Caco-2 (cell line): ENCODE measurements at places on chromosomes 7 and 10. TPM values are rescaled to one million over a fixed set of nuclear protein-coding genes. Genes with fewer than 3 reads are reported as not detected.

RSU1 gene
- 62.0 and 66.6 TPM in 2 replicates for total RNA-seq

DNA sequence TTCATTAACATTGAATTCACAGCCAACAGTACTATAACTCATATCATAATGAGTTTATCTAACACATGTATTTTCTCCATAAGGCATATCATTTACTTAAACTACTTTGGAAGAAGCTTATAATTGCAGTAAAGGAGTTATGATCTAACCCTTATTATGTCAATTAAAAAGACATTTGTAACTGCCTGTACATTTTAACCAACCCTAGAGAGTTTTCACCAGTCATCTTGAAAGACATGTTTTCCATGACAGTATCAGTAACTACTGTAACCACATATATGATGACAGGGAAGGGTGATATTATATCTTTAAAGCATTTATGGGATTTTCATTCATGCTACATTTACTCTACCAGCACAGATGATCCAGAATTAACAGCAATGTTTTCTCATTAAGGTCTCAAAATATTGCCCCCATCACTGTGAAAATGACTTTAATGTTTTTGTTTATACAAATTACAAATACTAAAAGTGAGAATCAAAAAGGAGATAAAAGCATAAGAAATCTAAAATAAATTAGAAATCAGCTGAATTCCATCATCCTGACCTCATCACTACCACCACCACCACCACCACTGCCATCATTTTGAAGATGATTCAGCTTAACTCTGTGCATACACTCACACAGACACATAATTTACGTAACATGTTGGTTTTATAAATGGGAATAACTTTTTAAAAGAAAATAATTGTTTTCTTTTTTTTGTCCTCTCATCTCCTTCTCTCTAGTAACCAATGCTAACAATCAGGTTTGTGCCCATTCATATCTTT lies 53.6 kb downstream of the MKLN1 start:
- no peaks in the 10 kb centered on the region for H3K4me1 ChIP-seq
- H3K27me3 ChIP-seq = no peaks in the 10 kb centered on the region
- no peak overlapping the region for H3K27ac ChIP-seq

GRCh38 chr7:45267262-45267661 lies 109.7 kb downstream of the RAMP3 start:
- H3K4me3 ChIP-seq = no peak overlapping the region
- H3K27ac ChIP-seq = no peak overlapping the region
- no peak for DNase-seq
- no peaks in the 10 kb centered on the region for H3K4me1 ChIP-seq
- H3K36me3 ChIP-seq = no peaks in the 10 kb centered on the region
- H3K27me3 ChIP-seq = 0 out of 2 replicates have a peak, but pooled peaks cover 2% of the 10 kb centered on the region

GRCh38 chr7:1314908-1315450 lies 82.3 kb downstream of the UNCX start:
- DNase-seq = no peak
- H3K27me3 ChIP-seq = no peaks in the 10 kb centered on the region
- H3K4me3 ChIP-seq = no peak overlapping the region
- H3K4me1 ChIP-seq = no peaks in the 10 kb centered on the region
- H3K36me3 ChIP-seq = no peaks in the 10 kb centered on the region
- no peak overlapping the region for H3K27ac ChIP-seq

GPR37 gene
- 0.50 and 0.77 TPM in 2 replicates for total RNA-seq

DNA sequence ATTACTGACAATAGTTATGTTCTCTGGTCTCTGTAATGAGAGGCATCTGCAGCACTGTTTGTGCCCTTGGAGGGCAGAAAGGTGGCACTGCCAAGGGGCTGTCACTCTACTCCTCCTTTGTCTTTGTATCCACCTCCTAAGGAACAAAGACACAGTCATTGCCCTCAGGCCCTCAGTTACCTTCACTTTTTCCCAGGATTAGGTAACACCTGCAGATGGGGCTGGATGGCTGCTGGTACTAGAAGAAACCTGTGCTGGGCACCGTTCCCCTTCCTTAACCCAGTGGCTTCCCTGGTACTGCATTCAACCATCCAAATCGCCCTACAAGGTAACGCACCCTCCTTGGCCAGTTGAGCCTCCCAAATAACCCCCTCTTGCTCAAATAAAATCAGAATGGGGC lies 246.9 kb upstream of the NEBL start:
- no peaks in the 10 kb centered on the region for H3K27me3 ChIP-seq
- H3K4me1 ChIP-seq = peaks cover 7% of the 10 kb centered on the region
- DNase-seq = no peak
- no peaks in the 10 kb centered on the region for H3K36me3 ChIP-seq
- no peak overlapping the region for H3K27ac ChIP-seq

MOGAT3 gene
- 6.3 and 8.1 TPM in 2 replicates for total RNA-seq

CRTAC1 gene
- total RNA-seq = not detected in 2 replicates

- H3K36me3 ChIP-seq = no peaks in the 10 kb centered on the region
- H3K4me1 ChIP-seq = peaks cover 6% of the 10 kb centered on the region; the same call in 1 of the 2 replicates
- H3K27ac ChIP-seq = no peak overlapping the region
- no peak overlapping the region for H3K4me3 ChIP-seq
- no peaks in the 10 kb centered on the region for H3K27me3 ChIP-seq
- DNase-seq = no peak
Measured at GRCh38 chr10:31033147-31033546, 1.5 kb upstream of the ZNF438 start.

GNG11 gene
- not detected in 2 replicates for total RNA-seq

BMPER gene
- total RNA-seq = not detected in 2 replicates

DNA sequence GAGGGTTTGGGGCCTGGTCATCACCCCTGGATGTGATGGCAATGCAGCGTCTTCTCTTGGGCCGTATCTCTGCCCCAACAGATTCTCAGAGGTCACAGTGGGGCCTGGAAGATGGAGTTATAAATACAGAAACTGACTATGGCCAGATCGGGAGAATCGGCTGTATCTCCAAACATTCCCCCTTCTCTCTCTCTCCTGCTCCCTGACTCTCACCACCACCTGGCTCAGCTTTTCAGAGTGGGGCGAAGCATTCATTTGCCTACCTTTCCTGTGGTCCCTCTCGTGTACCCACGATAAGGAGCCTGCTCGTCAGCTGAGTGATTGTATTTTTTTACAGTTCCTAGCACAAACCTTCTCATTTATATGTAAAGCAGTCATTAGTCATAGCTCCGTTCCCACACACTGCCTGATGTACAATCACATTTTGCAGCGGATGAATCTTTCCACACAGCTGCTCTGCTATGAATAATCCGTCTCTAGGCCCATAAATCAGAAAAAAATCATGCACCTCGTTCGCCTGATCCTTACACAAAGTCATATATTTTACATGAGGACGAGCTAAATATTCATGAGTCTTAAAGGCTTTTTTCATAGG lies 23.2 kb upstream of the BTRC start:
- no peak overlapping the region for H3K27ac ChIP-seq
- no peak overlapping the region for H3K4me3 ChIP-seq
- H3K27me3 ChIP-seq = no peaks in the 10 kb centered on the region
- DNase-seq = no peak
- H3K36me3 ChIP-seq = no peaks in the 10 kb centered on the region

AKR1B1 gene
- 58.6 and 62.8 TPM in 2 replicates for total RNA-seq
